ENCODE measurements at places on chromosomes 5 and 9.

- DNase-seq: no peak
Observed at GRCh38 chr5:159422910-159423309, 92.6 kb upstream of the IL12B start.

DNA sequence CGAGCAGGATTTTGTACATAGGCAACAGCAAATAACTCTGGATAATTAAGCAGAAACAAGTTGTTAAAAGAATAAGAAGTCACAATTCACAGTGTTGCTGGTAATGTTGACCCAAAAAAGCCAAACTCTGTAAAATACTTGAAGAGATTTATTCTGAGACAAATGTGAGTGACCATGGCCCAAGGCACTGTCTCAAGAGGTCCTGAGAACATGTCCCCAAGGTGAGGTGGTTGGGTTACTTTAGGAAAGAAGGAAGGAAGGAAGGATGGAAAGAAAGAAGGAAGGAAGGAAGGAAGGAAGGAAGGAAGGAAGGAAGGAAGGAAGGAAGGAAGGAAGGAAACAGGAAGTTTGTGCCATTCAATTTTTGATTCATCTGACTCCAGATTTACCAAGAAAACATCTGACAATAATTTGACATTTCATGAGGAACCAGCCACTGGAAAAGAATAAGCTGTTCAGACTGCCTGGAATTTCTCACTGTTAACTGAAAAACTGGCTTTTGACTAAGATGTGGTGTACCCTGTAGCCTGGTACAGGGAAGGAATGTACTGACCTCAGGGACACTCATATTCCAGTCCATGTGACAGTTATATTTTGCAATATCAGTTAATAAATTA, 295.9 kb upstream of the TNC start:
- DNase-seq: no peak

GRCh38 chr5:67875601-67876000, 340.0 kb upstream of the PIK3R1 start:
- no peak for DNase-seq

DNA sequence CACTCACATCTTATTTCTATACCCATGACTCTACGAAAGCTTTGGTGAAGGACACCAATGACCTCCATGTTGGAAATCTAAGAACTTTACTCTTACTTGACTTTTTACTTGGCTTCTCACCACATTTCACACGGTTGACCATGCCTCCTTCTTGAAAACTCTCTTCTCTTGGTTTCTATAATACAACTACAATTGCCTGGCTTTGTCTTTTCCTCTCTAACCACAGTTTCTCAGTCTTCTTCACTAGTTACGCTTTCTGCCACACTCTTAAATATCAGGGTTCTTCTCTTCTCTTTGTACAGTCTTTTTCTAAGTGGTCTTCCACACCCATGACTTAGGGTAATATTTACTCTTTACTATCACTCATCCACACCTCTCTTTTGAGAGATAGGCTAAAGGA, 2079.8 kb upstream of the WWC1 start:
- no peak for DNase-seq
